ENCODE measurements at places on chromosomes 2 and 18.

DNA sequence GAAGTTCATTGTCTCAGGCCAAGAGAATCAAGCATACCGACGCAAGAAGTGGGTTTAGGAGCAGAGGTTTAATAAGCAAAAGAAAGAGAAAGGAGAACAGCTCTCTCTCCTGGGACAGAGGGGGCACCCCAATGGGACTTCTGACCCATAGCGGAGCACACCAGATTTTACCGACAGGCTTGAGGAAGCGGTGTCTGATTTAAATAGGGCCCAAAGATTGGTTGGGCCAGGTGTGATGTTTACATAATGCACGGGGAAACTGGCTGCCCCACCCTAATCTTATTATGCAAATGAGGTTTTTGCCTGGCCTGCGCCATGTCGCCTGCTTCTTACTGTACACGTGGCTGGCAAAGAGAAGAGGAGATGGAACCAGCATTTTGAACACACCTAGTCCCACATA is 106.2 kb downstream of the MREG start:
- no peak for DNase-seq

GRCh38 chr2:108399479-108399878 is 21.7 kb downstream of the SULT1C4 start:
- no peak for DNase-seq

DNA sequence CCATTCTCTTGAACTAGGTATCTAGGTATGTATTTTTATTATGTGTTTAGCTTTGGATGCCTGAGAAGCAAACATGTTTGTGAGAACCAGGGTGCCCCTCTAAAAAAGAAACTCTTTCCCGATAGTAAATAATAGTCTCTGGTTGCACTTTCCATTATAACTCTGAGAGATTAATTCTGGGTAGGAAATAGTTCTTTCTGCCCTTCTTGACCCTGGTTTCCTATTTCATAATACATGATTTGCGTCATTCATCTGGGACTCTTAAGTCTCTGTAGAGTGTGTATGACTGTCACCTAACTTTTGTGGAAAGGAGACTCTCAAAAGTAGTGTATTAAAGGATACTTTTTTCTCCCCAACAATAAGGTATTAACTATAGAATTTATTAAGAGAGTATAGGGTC is 31.5 kb downstream of the ACSL3 start:
- no peak for DNase-seq

- DNase-seq: no peak
These were observed 122.3 kb upstream of the DOCK10 start for GRCh38 chr2:225164401-225165050.

GRCh38 chr2:30871980-30872789 is 64.9 kb upstream of the CAPN13 start:
- no peak for DNase-seq

DNA sequence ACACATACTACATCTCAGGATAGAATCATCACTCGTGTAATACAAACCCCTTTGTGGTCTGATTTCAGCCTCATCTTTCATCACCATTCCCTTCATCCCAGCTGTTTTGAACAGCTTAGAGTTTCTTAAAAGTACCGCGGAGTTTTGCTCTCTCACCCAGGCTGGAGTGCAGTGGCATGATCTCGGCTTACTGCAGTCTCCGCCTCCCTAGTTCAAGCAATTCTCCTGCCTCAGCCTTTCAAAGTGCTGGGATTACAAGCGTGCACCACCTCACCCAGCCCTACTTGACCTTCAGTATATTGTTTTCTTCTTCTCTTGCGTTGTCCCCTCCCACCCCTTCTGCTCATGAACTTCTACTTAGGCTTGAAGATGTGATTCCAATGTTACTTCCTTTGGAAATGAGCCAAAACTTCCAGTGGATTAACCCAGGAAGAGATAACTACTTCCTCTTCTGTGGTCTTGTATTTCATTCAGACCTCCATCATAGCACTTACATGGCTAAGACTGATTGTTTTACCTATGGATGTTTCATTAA is 15.8 kb downstream of the ERLEC1 start:
- no peak for DNase-seq

- no peak for DNase-seq
These were observed 204.2 kb downstream of the TPGS2 start for GRCh38 chr18:36624451-36625167.

- DNase-seq: no peak
These were observed 73.2 kb downstream of the HS1BP3 start for GRCh38 chr2:20577495-20578235.

- DNase-seq: no peak
These were observed 95.7 kb downstream of the VAPA start for GRCh38 chr18:10009321-10010144.

GRCh38 chr2:187547353-187547979 is 6.8 kb downstream of the TFPI start:
- DNase-seq: no peak

DNA sequence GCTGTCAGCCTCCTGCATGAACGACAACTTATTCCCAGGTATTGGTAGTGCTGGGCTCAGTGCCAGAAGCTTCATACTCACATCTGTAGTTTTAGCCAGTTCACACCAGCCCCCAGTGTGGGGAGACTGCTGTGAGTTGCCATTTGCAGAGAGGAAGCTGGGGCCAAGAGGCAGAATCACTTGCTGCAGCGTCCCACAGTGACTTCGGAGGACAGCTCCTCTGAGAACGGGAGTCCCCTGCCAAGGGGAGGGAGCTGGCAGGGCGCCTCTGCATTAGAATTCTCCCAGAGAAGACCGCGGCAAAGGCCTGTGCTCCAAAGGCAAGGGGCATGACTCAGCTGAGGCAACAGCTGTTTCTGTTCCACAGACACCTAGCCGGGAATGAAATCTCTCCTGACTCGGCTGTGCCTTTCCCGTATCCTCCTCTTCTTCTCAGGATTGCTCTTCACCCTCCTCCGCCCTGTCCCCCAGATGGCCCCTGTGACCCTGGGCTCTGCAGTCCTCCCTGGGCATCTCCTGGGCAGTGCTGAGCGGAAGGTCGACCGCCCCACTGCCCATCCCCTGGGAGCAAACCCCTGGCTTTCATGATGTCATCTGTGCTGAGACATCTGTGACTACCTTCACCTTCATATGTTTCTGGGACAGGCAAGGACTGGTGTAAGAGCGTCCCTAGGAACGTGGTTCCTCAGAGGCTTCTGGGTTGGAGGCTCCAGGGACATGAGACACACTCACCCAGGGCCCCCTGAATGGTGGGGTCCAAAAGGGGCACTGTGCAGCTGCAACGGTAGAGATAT is 18.0 kb downstream of the MAL start:
- peak; percentile 59 for DNase-seq

DNA sequence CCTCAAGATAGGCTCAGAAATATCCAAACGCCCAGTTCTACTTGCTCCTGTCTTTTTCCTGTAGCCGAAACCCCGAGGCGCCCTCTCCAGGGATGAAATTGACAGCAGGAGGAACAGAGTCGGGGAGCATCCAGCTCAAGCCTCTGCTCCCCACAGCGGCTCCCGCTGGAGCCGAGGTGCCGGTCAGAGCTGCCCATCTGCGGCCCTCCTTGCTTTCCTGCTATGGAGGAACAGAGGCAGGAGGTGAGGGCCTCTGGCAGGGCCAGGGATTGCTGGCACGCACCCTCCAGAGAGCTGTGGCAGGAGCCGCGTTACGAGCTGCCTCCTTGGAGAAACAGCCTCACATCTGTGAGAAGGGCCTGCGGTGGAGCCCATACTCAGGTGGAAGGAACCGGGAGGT is 172.1 kb downstream of the RNF144A start:
- no peak for DNase-seq

DNA sequence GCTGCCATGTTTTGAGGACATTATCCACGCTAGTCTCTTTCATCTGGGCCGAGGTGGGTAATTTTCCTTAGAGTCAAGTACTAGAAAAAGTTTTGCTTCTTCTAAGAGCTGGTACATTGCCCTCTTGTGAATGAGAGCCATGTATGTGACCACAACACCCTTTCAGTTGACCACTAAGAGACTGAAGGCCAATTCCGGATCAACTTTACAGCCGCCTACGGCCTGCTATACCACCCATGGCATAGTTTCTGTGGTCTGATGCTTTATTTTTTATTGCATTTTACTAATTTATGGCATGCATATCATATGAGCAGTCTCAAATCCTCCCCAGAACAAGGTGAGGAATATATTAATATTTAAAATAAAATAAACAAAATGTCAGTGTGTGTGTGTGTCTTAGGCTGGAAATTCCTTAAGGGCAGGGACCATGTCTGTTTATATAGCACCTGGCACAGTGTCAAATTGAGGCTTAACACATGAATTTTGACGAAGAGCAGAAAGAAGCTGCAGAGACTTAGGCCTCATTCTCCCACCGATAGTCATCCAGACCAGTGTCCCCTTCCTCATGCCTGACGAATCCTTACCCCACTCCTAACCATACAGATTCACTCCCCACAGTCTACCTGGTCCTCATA is 35.4 kb downstream of the PSD4 start:
- no peak for DNase-seq

- DNase-seq: no peak
These were observed 238.4 kb upstream of the HS6ST1 start for GRCh38 chr2:128557069-128557468.

- no peak for DNase-seq
These were observed 168.6 kb upstream of the SIX2 start for GRCh38 chr2:45177870-45178269.

- no peak for DNase-seq
These were observed 17.1 kb downstream of the ZFP36L2 start for GRCh38 chr2:43209204-43209717.

DNA sequence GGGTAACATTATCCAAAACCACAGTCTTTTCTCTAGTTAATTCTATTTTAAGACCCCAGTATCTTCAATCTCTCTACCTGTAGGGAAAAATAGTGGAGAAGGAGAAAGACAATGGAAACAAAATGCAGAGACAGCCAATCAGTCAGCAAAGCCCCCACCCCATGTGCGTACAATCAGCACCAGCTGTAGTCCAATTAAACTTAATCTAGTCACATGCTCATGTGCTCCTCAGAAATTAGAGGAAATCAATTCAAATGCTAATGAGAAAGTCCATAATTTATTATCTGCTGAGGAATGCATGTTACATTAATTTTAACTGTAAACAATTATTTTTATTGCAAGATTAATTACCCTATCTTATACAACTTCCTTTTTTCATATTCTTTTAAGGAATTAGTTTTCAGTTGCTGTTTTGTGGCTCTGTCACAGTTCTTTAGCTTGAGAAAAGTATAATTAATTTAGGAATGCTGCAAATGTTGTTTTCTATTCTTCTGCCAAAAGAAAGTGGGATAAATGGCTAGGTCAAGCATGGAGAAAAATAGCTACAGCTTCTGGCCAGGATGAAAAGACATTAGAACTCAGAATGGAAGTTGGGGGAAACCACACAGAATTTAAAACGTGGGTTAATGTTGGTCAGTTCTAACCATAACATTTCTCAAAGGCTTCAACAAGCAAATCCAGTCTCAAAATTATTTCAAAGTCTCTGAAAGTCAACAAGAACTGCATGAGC is 232.4 kb upstream of the HNRNPA3 start:
- no peak for DNase-seq

All from chondrocyte (in vitro differentiated cells).